Thyroid gland (tissue), 4 donors: ENCODE measurements at places on chromosomes 1 and 21. TPM values are rescaled to one million over a fixed set of nuclear protein-coding genes. Genes with fewer than 3 reads are reported as not detected.

The FCRL6 gene
- total RNA-seq = not detected

The SHISA4 gene
- total RNA-seq = 51.8 TPM

The GPR61 gene
- 1.7 TPM for total RNA-seq

The OPRD1 gene
- not detected for total RNA-seq

The F5 gene
- total RNA-seq = 1.1 TPM

The ZNF678 gene
- total RNA-seq = 24.7 TPM

The S100A7 gene
- not detected for total RNA-seq

The CCDC190 gene
- 0.89 TPM for total RNA-seq

The WNT3A gene
- total RNA-seq = not detected

The FTCD gene
- 0.78 TPM for total RNA-seq

The TSACC gene
- 8.3 TPM for total RNA-seq
